Endothelial cell of umbilical vein (primary cell): ENCODE measurements at places on chromosomes 13 and 19. TPM values are rescaled to one million over a fixed set of nuclear protein-coding genes. Genes with fewer than 3 reads are reported as not detected.

DNA sequence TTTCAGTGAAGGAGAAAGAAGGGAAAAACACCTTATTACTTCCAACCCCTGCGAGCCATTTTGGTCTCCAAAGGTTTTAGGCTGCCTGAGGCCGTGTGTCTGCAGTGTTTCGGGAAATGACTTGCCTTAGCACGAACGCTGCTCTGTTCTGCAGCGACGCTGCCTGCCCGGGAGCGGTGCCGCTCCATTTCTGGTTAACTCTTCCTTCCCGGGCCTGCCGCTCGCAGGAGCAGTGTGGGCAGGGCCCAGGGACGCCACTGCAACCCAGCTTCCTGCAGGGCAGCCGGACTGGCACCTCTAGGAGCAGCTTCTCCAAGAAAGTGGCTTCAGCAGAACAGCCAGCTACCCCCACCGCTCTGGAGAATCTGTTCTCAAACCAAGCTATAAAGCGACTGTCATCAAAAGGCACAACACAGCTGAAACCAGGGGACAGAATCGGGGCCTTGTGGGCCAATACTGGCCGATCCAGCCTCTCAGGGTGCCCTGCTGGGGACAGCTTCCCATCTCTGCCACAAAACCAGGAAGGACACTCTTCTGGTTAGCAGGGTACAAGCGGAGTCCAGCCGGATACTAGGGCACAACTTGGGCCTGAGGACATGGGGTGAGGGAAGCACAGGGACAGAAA, 72.2 kb downstream of the KCTD15 start:
- peak; percentile 43 for DNase-seq

GRCh38 chr19:10625003-10625761, at the start of gene SLC44A2:
TSS of gene SLC44A2 (plus strand) at chr19:10625553. CDS start at chr19:10625634, 81 bp downstream.
- peak; percentile 41 for DNase-seq

DNA sequence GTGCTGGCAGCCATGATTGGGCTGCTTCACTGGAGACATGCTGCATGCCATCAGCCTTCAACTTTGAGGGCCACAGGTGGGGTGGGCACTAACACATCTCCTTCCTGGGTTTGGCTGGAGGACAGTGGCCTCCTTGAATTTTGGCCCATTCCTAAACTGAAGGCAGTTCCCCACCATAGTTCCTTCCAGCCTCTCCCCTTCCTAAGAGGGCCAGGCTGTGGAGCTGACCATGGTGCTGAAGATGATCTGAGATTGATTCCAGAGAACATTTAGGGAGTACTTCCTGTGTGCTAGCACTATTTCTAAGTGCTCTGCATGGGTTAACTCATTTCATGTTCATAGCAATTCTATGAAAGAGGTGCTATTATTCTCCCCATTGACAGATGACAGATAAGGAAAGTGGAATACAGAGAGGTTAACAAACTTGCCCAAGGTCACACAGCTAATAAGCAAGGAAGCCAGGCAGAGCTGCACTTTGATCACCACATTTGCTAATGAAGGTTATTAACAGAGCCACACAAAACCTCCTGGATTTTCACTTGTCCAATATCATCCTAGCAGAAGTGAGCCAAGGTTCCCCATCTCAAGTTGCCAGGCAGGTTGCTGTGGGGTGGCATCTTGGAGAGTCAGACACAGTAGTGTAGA, 175.3 kb downstream of the ZIC5 start:
- peak; percentile 16 for DNase-seq

- peak; percentile 76 for DNase-seq
These were observed 1487.0 kb upstream of the SLC10A2 start for GRCh38 chr13:104553186-104553585.

Gene AP1M2
- 0.19 TPM in 1 of 2 replicates, not detected in the other for polyA plus RNA-seq
